ENCODE measurements at places on chromosomes 7 and 10.

DNA sequence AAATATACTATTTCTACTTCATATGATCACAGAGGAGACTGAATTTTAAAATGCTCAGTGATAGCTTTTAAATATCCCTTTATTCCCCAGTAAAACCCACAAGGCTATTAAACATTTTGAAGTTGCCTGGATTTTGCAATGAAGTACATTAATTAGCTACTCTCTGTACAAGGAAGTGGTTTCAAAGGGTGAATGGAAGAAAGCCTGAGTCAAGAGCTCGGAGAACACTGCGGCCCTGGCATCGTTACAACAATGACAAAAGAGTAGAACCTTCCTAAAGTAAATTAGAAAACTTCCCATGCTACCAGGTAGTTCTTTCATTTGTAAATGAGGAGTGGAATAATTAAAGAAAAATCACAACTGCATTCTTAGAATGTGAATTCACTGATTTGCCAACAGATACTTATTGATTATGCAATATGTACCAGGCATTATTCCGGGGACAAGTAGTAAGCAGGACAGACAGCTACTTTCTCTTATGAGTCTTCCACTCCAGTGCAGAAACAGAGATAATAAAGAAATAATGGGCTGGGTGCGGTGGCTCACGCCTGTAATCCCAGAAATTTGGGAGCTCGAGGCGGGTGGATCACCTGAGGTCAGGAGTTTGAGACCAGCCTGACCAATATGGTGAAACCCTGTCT lies 63.0 kb downstream of the ZNF22 start:
- DNase-seq: no peak

DNA sequence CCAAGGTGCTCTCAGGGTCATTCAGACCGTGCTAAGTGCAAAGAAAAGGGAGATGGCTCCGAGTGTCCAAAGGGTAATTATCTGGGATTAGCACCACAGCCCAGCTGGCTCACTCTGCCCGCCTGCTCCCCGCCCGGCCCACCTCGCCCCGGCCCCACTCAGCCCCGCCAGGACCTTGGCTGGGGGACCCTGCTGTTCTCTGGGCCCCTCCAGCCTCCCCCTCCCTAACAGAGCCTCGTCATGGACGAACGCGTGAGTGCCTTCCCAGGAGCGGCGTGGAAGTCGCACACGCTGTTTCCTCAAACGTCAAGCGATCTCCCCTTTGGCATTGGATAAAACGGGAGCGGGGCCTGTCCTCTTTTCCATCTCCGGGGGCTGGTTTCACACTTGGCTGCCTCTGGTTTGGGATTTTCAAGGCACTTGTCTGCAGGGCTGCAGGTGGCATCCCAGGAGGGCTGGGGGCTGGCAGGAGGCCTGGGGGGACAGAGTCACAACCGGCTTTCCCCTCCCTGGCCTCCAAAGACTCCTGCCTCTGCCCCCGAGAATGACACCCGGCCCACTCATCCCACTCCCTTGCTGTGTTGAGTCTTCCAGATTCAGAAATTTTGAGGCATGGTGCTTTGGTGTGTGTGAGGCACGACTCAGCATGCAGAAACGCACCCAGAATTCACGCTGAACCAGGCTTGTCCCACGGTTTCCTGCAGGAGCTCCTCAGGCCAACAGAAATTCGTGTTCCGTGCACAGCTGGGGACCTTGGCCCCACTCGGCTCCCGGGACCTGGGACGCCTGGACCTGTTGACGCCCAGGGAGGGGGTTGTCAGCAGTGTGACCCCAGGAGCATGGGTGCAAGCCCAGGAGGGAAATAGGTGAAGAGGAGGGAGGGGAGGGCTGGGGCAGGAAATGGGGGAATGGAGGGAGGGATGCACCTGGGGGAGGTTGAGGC lies 110.0 kb downstream of the PDGFA start:
- DNase-seq: no peak

GRCh38 chr10:91569522-91569921 lies 63.3 kb downstream of the PPP1R3C start:
- no peak for DNase-seq

DNA sequence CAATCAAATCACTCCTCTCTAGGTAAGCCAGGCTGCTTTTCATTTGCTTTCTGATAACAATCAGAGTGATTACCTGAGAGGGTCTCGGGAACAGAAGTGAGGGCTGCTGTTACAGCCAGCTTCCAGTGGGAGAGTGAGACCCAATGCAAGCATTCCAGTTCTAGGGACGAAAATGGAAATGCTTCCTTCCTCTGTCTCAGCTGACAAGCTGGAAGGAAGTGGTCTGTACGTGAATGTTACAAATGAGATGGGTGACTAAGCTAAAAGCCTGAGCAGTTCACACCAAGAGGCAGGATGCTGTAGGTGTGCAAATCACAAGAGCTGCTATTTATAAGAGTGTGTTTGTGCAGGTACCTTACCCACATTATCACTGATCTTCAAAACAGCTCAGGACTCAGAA lies 772.4 kb downstream of the GRID1 start:
- no peak for DNase-seq

GRCh38 chr7:115293628-115294240 lies 371.8 kb downstream of the MDFIC start:
- DNase-seq: no peak
